ENCODE measurements at places on chromosomes 6 and 20. TPM values are rescaled to one million over a fixed set of nuclear protein-coding genes. Genes with fewer than 3 reads are reported as not detected.

The HLA-DMB gene
- not detected for total RNA-seq

The TRAPPC3L gene
- total RNA-seq = not detected

The PM20D2 gene
- 2.1 TPM for total RNA-seq

The RIPK1 gene
- total RNA-seq = 30.9 TPM

The SPEF1 gene
- total RNA-seq = not detected

The IP6K3 gene
- total RNA-seq = 1.1 TPM

The TMEM239 gene
- total RNA-seq = not detected

The DSP gene
- total RNA-seq = 9.2 TPM

The CDH26 gene
- 0.09 TPM for total RNA-seq

The RSPO4 gene
- total RNA-seq = not detected

The GFOD1 gene
- total RNA-seq = 16.9 TPM

The HLA-DQB1 gene
- total RNA-seq = not detected

The ECT2L gene
- total RNA-seq = not detected

The FNDC11 gene
- 0.89 TPM for total RNA-seq

The PRR18 gene
- total RNA-seq = not detected

The CNBD2 gene
- total RNA-seq = 1.2 TPM

Data from smooth muscle cell of the umbilical artery (primary cell).